ENCODE measurements at places on chromosomes 3 and 15.
A peak's percentile ranks its signal among the peaks of the same experiment; 100 is the strongest.

DNA sequence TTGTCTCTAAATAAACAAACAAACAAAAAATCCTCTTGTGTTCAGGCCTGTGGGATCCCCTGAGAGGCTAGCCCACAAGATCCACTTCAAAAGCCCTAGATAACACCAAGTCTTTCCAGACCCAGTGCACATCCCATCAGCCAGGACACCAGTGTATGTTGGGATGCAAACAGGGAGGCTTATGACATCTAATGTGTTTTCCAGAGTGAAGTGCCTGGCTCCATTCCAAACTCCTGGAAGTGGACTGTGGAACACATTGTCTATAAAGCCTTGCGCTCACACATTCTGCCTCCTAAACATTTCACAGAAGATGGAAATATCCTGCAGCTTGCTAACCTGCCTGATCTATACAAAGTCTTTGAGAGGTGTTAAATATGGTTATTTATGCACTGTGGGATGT lies 57.0 kb downstream of the MLH1 start:
- H3K4me1 ChIP-seq, result no peaks in the 10 kb centered on the region
- no peak overlapping the region for H3K27ac ChIP-seq
- H3K4me3 ChIP-seq, result no peak overlapping the region
- no peaks in the 10 kb centered on the region for H3K27me3 ChIP-seq
- no peak for DNase-seq

DNA sequence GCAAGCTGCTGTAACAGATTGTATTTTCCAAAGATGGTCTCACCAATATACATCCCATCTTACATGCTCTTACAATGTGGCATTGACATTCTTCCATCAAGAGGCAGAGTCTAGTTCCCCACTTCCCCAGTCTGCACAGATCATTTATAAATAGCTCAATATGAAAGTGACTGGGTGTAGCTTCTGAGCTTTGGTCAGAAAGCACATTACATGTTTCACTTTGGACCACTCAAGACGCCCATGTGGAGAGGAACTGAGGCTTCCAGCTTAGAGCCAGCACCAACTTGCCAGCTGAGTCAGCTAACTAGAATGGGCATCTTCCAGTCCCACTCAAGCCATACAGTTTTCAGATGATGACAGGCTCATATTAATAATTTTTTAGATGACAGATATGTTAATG lies 45.5 kb downstream of the GREM1 start:
- no peaks in the 10 kb centered on the region for H3K4me1 ChIP-seq
- no peaks in the 10 kb centered on the region for H3K36me3 ChIP-seq
- no peak for DNase-seq
- no peak overlapping the region for H3K27ac ChIP-seq

DNA sequence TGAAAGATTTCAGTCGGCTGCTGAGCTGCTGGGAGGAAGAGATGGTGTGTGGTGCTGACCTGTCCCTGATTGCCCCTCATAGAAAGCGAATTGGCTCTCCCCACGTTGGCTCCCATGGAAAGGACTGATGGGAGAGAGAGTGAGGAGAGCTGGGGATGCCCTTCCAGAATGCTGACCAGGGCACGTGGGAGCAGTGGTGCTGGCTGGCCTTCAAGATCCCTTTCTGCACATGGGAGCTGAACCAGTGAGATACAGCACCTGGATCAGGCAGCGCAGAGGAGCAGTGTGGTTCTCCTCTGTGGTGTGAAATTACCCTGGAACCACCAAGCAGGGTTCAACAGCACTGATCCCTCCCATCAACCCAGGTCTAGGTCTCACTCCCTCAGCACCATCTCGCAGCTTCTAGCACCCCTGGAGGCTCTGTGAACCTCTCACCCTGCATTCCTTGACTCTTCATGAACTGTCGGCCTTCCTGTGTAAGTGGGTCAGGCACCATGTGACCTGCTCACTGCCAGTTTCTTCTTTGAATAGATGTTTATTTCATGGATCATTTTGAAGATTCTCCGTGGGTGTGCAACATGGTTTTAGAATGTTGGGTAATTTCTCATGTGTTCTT lies 55.7 kb downstream of the CACNA1D start:
- H3K4me1 ChIP-seq, result no peaks in the 10 kb centered on the region
- H3K4me3 ChIP-seq, result no peak overlapping the region

- no peak overlapping the region for H3K27ac ChIP-seq
Measured at GRCh38 chr3:100384733-100385525, 16.0 kb downstream of the TOMM70 start.

- peaks cover 3% of the 10 kb centered on the region for H3K4me1 ChIP-seq
- no peaks in the 10 kb centered on the region for H3K27me3 ChIP-seq
- no peak for DNase-seq
- H3K27ac ChIP-seq, result no peak overlapping the region
- no peaks in the 10 kb centered on the region for H3K36me3 ChIP-seq
Measured at GRCh38 chr3:112364291-112364690, 31.3 kb downstream of the CD200 start.

GRCh38 chr15:65058394-65059368 lies 9.1 kb downstream of the RASL12 start:
- no peak overlapping the region for H3K27ac ChIP-seq
- H3K4me3 ChIP-seq, result no peak overlapping the region
- H3K27me3 ChIP-seq, result peaks cover 20% of the 10 kb centered on the region
- no peak for DNase-seq
- no peaks in the 10 kb centered on the region for H3K4me1 ChIP-seq

GRCh38 chr3:180332608-180333007 lies 269.4 kb upstream of the TTC14 start:
- H3K36me3 ChIP-seq, result no peaks in the 10 kb centered on the region
- H3K4me3 ChIP-seq, result no peak overlapping the region
- H3K4me1 ChIP-seq, result no peaks in the 10 kb centered on the region
- H3K27ac ChIP-seq, result no peak overlapping the region
- no peak for DNase-seq

GRCh38 chr15:101198800-101199199 lies 53.0 kb downstream of the CHSY1 start:
- no peaks in the 10 kb centered on the region for H3K27me3 ChIP-seq
- peaks cover 50% of the 10 kb centered on the region for H3K4me1 ChIP-seq
- no peak overlapping the region for H3K4me3 ChIP-seq
- no peak overlapping the region for H3K27ac ChIP-seq
- no peaks in the 10 kb centered on the region for H3K36me3 ChIP-seq

DNA sequence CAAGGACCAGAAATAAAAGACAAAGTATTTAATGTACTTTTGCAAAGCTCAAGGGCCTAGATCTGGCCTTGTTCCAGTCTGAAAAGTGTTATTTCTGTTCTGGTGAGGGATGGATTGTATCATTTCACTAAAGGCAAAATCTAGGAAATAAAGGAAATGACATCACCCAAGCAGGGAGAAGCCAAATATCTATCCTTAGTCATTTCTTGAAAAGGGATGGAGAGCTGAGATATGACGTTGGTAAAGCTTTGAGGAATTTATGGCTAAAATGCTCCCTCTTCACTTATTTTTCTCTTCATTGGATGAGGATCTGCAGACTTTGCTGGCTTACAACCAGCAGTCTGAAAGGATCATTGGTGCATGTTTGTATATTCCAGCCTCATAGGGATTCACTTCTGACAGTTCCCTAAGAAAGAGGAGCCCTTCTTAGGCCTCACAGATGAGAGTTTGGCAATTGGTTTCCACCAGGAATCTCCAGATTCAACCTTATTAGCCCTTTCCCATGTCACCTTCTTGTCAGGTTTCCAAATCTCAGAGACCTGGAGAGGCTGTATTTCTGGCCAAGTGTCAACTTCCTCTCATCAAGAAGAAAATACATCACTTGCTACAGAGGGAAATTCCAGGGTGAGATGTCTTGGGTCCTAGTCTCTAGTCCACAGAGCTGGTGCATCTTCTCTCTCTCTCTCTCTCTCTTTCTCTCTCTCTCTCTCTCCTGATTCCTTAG lies 93.7 kb upstream of the BOC start:
- no peaks in the 10 kb centered on the region for H3K36me3 ChIP-seq
- no peaks in the 10 kb centered on the region for H3K4me1 ChIP-seq
- DNase-seq, result no peak
- H3K4me3 ChIP-seq, result no peak overlapping the region
- H3K27me3 ChIP-seq, result no peaks in the 10 kb centered on the region

- no peaks in the 10 kb centered on the region for H3K36me3 ChIP-seq
- H3K4me3 ChIP-seq, result no peak overlapping the region
- H3K27ac ChIP-seq, result no peak overlapping the region
- H3K4me1 ChIP-seq, result no peaks in the 10 kb centered on the region
Measured at GRCh38 chr15:57114070-57114469, 195.6 kb downstream of the TCF12 start.

- DNase-seq, result no peak
- no peaks in the 10 kb centered on the region for H3K4me1 ChIP-seq
- no peaks in the 10 kb centered on the region for H3K36me3 ChIP-seq
- no peaks in the 10 kb centered on the region for H3K27me3 ChIP-seq
- no peak overlapping the region for H3K27ac ChIP-seq
Measured at GRCh38 chr3:159741281-159741680, 247.4 kb upstream of the IL12A start.

DNA sequence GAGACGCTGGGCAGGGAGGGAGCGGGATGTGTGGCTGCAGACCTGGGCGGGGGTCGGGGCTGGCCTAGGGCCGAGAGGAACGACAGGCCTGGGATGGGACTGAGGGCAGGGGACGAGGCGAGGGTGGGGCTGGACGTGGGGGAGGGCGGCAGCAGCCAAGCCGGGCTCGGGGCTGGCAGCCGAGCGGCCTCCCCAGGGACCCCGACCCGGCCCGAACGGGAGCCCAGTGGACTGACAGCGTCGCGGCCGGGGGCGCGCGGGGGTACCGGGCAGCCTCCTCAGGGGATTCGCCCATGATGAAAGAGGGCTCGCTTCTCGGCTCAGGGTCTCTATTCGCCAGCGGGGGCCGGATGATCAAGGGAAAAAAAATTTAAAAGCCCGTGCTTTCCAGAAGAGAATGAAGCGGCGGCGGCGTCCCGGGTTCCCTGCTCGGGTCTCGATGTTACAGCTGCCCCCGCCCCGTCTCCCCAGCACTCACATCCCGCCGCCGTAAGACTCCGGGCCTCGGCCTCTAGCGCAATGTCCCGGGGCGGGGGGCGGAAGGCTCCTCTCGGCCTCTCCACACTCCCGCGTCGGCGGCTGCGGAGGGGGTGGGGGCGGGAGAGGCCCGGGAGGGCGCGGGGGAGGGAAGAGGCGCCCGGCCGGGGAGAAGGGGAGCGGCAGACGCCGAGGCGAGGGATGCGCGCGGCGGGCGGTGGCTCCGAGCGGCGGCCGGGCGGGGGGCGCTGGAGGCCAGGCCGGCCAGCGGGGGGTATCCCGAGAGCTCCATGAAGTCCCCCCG lies 4.3 kb downstream of the PTH1R start:
- no peaks in the 10 kb centered on the region for H3K36me3 ChIP-seq
- no peak for DNase-seq
- H3K27me3 ChIP-seq, result peaks cover 72% of the 10 kb centered on the region
- H3K4me1 ChIP-seq, result no peaks in the 10 kb centered on the region

- no peaks in the 10 kb centered on the region for H3K4me1 ChIP-seq
- H3K4me3 ChIP-seq, result no peak overlapping the region
- peaks cover 11% of the 10 kb centered on the region for H3K36me3 ChIP-seq
- no peaks in the 10 kb centered on the region for H3K27me3 ChIP-seq
Measured at GRCh38 chr3:119401503-119402440, 61.6 kb downstream of the TMEM39A start.

GRCh38 chr15:66894363-66894762 lies 171.0 kb upstream of the SMAD3 start:
- H3K4me1 ChIP-seq, result no peaks in the 10 kb centered on the region
- no peaks in the 10 kb centered on the region for H3K27me3 ChIP-seq
- DNase-seq, result no peak
- H3K36me3 ChIP-seq, result no peaks in the 10 kb centered on the region
- no peak overlapping the region for H3K4me3 ChIP-seq
- H3K27ac ChIP-seq, result no peak overlapping the region

GRCh38 chr3:160129459-160130061 lies 95.7 kb upstream of the C3orf80 start:
- H3K4me1 ChIP-seq, result no peaks in the 10 kb centered on the region
- DNase-seq, result no peak
- no peak overlapping the region for H3K4me3 ChIP-seq
- H3K27ac ChIP-seq, result no peak overlapping the region
- H3K36me3 ChIP-seq, result no peaks in the 10 kb centered on the region

DNA sequence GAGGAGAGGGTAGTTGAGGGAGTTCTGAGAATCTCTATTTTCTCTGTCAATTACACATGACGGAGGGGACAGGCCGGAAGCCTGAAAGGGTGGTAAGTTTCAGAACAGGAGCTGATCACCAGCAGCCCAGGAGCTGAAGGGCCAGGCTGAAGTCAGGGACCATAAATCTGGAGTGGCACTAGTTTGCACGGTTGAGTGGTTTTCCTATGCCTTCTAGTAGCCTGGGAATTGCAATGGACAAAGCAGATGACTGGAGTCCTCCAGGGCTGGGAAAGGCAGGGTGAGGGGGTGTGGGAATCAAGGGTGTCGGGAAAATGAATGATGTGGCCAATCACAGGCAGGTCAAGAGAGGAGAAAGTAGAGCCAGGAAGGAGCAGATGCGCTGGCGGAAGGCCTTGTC lies 72.5 kb downstream of the MAGEF1 start:
- no peaks in the 10 kb centered on the region for H3K36me3 ChIP-seq
- no peak overlapping the region for H3K27ac ChIP-seq
- peaks cover 33% of the 10 kb centered on the region for H3K4me1 ChIP-seq
- no peak overlapping the region for H3K4me3 ChIP-seq
- no peaks in the 10 kb centered on the region for H3K27me3 ChIP-seq

DNA sequence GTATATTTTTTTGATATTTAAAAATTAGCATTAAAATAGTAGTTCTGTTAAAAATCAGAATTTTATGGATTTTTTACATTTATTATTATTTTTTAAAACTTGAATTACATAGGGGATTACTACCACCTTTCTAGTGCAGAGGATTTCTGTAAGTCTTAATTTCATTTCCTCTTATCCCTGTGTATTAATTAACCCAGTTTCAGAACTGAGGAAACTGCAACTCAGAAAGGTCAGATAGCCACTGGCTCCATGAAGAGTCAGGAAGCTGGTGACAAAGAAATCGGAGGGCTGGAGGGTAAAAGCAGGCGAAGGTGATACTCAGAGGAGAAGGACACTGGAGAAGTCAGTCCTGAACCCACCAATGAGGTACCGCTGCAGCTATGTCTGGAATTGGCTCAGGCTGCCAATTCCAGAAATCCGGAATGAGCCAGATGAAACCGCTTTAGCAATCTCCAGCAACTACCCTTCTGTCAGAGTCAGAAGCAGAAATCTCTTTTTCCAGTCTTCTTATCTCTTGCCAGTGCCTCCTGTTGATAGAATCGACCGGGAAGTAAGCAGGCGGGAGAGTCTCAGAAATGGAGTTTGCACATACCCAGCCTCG lies 308.5 kb downstream of the SV2B start:
- no peak overlapping the region for H3K27ac ChIP-seq
- H3K27me3 ChIP-seq, result no peaks in the 10 kb centered on the region
- H3K4me1 ChIP-seq, result peaks cover 11% of the 10 kb centered on the region
- DNase-seq, result no peak
- H3K4me3 ChIP-seq, result no peak overlapping the region

DNA sequence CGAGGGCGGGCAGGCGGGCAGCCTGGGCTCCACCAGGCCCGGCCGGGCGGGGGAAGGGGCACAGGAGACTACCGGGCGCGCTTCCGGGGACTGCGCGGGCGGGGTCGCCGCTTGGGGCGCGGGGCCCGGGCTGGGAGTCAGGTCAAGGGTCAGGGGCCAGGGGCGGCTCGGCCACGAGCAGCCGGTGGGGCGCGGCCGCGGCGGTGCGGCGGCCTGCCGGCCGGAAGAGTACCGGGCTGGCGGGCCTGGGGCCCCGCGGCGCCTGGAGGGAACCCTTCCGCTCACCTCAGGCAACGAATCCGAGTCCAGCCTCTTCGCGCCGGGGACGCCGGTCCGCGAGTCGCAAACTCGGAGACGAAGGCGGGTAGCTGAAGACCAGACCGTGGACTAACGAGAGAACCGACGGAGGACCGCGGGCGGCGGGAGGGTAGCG lies 225 bp downstream of the RHOA start:
- H3K4me3 ChIP-seq, result peak overlapping the region; percentile 80
- peaks cover 6% of the 10 kb centered on the region for H3K36me3 ChIP-seq
- H3K27ac ChIP-seq, result peak overlapping the region; percentile 84
- DNase-seq, result peak; percentile 38

- no peak for DNase-seq
- H3K27me3 ChIP-seq, result no peaks in the 10 kb centered on the region
Measured at GRCh38 chr15:68028137-68028887, 25.8 kb upstream of the PIAS1 start.

All from T-cell (primary cell).